ENCODE measurements at places on chromosomes 2 and 18.

DNA sequence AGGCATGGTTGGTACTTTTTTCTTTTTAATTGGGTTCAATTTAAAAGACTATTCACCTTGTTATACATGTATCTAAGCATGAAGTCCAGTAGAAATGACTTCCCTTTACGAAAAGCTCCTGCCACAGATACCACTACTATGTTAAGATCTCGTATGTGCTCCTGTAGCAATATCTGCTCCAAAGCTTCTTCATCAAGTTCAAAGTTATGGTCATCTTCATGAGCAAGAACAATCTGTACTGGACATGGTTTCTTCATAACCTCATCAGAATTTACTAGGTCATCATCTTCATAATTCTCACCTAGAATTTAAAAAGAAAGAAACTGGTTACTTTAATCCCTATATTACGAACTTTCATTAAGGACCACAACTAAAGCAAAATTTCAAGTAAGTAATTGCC is 33.9 kb downstream of the ATL2 start:
- DNase-seq, result no peak

DNA sequence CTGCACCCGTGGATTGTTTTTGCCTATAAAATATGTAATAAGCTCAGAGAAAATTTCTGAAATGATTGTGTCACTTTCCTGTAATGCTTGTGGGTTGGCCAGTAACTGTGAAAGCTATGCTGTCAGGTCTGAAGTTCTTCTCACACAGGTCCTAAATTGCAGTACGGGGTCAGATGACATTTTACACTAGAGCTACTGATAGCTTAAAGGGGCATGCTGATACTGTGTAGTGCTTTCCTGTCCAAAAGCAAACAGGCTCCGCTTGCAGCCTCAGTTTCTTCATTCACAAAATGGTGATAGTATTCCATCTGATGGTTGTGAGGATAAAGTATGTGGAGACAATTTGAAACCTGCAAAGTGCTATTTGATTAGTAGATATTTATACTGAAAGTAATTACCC is 7.6 kb upstream of the FARSB start:
- no peak for DNase-seq

- no peak for DNase-seq
These were observed 14.9 kb upstream of the B3GNT2 start for GRCh38 chr2:62180975-62181374.

DNA sequence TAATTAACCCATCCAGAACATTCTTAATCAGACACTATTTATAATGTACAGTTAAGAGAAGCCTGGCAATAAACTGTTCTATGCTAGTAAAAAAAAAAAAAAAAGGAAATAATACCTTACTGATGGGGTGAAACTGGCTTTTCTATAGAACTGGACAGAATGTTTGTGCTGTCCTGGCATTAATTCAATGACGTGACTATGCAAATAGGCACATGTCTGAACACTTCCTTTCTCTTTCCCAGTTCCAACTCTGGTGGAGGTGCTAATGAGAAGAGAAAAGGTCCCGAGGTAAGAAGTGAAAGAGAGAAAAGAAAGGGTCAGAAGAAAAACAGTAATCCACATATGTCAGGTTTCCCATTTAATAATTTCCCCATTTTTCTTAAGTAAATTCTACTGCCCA is 508.4 kb downstream of the ZEB2 start:
- DNase-seq, result no peak

DNA sequence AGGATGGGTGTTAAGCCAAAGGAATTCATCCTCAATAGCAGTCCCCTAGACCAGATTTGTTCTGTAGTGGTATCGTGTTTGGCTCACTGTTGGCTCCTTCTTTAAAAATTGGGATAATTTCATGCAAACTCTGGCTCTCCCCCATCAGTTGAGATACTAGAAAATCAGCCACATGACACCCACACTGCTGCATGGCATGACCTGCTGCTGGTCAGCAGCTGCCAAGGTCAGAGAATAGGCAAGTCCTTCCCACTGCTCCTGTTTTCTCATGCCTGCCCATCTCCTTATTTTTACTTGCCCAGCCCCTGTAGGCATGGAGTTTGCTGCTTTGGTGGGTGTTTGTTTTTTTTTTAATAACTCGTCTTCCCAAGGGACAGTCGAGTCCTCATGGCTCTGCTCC is 1.0 kb upstream of the SNRNP200 start:
- DNase-seq, result no peak

DNA sequence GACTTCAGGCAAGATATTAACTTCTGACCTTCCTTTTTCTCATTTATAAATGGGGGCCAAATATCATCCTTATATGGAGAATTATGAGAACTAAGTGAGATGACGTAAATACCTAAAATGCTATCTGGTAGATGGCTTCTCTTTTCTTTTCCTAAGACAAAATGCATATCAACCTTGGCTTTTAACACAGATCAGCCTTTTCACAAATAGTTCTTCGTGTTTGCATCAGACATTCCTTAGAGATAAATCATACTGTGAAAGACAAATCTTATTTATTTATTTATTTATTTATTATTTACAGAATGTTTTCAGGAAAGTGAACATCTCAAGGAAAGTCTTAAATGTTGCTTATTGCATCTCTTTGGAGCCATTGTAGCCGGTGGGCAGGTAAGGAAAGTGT is 62.8 kb downstream of the NBEAL1 start:
- DNase-seq, result peak; percentile 34

- DNase-seq, result no peak
These were observed 401.3 kb downstream of the PID1 start for GRCh38 chr2:228869636-228870264.

DNA sequence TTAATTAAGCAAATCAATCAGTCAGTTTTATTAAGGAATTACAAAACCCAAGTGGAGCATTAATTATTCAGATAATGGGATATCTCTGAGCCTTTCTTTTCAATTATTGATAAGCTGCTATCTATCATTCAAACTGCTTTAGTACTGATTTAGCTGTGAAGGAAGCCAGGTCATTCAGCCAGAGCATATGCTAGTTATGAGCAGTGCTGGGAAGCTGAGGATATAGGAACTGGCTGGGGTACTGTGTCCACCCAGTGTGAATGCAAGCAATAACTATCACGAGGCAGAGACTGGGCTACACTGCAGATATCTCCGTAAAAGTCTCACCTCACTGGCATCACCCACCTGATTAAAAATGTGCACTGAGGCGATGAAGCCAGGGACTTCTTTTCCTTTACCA is 496.7 kb upstream of the PIK3C3 start:
- DNase-seq, result no peak

DNA sequence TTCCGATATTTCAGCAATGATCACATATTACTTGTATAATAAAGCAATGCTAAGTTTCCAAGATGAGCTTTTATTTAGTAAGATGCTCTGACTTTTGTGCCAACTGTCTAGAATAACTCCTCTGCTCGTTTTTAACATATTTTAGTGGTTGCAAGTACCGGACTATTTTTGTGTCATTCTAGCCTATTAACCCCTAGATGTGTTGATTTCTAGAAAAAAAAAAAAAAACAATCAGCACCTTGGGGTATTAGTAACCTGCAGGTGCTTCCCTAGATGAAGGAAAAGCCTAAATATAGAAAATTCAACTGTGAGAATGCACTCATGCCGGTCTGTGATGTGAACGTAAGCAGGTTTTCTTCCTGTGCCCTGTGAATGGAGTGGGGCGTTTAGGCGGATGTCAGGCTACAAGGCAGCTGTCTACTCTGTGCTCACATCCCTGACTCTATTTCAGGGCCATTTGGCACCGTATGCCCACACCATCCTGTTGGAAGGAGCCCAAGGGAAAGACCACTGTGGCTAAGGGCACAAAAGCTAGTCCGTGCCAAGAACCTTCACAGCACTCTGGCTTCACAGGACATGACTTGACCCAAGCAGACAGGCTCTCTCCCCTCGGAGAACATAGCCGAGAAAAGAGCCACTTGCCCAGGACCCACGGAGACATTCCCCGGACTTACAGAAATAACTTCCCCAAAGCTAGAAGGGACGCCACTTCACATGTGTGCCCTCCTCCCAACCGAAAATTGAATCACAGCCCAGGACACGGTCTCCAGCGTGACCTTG is 60.9 kb upstream of the AGAP1 start:
- DNase-seq, result no peak

- peak; percentile 58 for DNase-seq
These were observed 15.3 kb downstream of the CHRNA1 start for GRCh38 chr2:174748948-174749347.

DNA sequence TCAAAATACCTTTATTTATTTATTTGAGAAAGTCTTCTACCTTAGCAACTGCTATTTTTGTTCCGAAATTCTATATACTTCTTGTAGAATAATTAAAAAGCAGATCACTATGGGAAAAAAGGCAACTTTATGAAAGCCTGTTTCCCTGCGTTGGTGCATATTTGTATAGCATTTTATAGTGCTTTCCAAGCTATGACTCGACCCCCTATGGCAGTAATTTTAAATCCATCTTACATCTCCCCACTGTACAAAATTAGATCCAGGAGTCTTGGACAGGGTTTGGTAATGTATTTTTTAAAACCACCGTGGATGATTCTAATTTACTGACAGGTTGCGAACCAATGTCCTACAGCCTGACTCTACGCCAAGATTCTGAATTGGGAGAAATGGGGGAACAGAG is 10.1 kb downstream of the TANK start:
- DNase-seq, result peak; percentile 12

DNA sequence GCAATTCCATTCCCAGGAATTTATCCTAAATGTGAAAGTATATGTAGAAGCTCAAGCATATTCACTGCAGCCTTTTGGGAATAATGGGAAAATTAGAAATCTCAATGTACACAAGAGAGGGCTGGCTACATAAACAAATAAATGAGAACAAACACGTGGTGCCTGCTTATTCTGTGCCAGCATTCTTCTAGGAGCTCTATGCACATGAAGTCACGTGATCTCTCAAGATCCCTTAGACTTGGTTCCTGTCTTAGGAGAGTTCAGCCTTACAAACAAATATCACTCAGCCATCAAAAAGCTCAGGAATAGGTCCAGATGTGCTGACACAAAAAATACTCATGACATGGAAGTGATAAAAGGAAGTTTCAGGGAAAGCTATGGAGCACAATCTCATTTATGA is 92.9 kb upstream of the SP3 start:
- no peak for DNase-seq

DNA sequence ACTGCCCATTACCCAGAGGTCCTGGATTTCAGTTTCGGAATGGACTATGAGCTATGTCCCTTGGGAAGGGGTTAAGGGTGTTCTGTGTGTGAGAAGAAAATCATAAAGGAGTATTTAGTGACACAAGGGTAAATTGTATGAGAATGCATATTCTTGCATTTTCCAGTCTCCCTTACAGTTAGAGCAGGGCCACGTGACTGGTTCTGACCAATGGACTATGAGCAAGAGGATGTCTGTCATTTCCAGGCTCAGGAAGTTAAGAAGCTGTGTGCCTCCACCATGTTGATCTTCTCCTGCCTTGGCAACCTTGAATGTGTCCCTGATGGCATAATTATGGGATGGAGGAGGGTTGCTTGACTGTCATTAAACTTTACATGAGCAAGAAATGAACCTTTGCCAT is 94.9 kb downstream of the DHRS9 start:
- no peak for DNase-seq

DNA sequence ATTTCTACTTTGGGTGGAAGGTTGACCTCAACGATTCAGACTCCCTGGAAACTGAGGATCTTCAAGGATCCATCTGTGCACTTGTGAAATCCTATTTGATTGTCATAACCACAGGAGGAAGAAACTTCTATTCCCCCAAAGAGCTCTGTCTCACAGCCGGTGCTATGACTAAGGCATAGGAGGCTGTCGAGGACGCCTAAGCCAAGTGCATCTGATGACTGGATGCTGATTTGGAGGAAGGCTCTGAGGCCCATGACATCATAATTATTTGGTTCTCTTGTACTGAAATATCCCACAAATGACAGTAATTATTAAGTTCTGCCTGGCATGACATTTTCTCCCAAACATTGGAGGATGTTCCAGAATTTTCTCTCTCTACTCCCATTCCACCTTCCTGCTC is 13.8 kb upstream of the KCNF1 start:
- DNase-seq, result peak; percentile 31

- no peak for DNase-seq
These were observed 27.2 kb upstream of the FAM136A start for GRCh38 chr2:70328921-70329561.

GRCh38 chr2:197777823-197778407 is 7.2 kb downstream of the BOLL start:
- DNase-seq, result peak; percentile 33

- no peak for DNase-seq
These were observed 47.6 kb upstream of the TTC39C start for GRCh38 chr18:23966909-23967308.

GRCh38 chr2:219991116-219991515 is 363.7 kb downstream of the SLC4A3 start:
- peak; percentile 18 for DNase-seq
